Tongue (tissue), 3 donors: ENCODE measurements at places on chromosomes 1 and 21. TPM values are rescaled to one million over a fixed set of nuclear protein-coding genes. Genes with fewer than 3 reads are reported as not detected.
A peak's percentile ranks its signal among the peaks of the same experiment; 100 is the strongest.

Gene AMY2A
- total RNA-seq: not detected

DNA sequence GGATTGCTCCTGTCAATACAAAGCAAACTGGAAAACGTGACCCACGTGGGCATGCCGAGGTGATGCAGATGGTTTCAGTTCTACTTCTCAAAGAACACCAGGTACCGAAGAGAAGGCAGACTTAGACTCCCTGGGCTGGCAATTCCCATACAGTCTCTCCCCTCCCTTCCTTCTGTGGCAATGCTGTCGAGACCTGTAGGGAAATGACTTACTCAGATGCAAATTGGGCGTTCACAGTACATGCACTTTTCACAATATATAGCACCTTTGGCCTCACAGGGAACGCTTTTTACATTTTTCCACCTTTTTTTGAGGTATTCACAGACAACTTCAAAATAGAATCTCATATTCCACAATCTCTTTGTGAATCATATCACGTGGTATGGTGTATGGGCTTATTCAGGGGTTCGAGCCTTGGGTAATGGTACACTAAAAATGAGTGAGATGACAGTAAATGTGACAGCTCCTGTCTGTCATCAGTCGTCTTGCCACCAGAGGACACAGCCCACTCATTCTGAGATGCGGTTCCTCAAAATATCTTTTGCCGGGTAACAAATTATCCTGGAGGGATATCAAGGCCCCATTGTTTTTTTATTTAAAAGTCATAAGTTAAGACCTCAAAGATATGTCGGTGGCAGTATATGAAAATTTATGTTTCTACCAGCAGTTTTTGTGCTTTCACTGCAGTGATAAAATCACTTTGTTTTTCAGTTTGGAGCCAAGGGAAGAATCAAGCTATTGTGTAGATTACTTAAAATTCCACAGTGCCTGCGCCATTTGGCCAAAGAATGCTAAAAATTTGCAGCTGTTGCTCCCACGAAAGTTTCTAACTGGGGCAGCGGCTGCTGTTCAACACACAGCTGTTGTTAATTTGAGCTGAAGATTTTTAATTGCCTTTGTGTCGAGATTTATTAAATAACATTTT lies 168.4 kb downstream of the ZZZ3 start:
- DNase-seq: peak; percentile 95

DNA sequence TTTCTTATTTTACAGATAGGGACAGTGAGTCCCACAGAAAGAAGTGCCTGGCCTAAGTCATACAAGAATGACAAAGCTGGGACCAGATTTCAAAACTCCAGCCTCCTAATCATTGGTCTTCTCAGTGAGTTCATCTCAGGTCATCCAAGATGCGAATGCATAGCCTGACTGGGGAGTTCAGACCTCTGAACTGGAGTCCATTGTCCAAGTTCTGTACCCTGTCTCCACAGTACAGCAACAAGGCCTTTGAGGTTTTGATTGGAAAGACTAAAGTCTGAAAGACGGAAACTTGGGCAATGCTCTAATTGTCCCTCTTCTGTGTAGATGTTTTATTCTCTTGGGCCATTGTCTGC lies 62.0 kb downstream of the TNN start:
- DNase-seq: no peak

Gene JUN
- total RNA-seq: 227 TPM

Gene OPTC
- not detected for total RNA-seq

- no peak for DNase-seq
These were observed 83.5 kb downstream of the TOMM20 start for GRCh38 chr1:235045034-235045690.

- DNase-seq: no peak
These were observed 195.2 kb downstream of the TOMM20 start for GRCh38 chr1:234933475-234933874.

Gene CHAF1B
- 2.4 TPM for total RNA-seq
